ENCODE measurements at places on chromosomes 1 and 21. TPM values are rescaled to one million over a fixed set of nuclear protein-coding genes. Genes with fewer than 3 reads are reported as not detected.

The MYOM3 gene
- total RNA-seq, result not detected

DNA sequence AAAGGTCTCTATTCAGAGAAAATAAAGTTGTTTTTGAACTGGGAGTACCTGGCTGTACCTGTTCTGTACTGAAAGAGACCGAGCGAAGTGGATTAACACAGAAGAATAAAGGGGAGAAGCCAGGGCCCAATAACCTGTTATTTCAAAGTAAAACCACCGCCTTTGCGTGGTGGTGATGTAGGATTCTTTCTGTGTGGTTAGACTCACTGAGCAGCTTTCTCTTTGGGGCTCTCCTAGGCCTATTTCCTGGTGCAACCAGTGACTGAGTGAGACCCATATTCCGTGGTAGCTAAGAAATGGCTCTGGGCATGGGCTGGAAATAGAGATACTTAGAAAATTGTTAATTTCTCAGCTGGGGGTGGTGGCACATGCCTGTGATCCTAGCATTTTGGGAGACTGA, 99.9 kb downstream of the XCL2 start:
- DNase-seq, result no peak

The FMO4 gene
- total RNA-seq, result 0.79 TPM

GRCh38 chr1:17259233-17259873, 10.5 kb downstream of the PADI3 start:
- DNase-seq, result no peak

DNA sequence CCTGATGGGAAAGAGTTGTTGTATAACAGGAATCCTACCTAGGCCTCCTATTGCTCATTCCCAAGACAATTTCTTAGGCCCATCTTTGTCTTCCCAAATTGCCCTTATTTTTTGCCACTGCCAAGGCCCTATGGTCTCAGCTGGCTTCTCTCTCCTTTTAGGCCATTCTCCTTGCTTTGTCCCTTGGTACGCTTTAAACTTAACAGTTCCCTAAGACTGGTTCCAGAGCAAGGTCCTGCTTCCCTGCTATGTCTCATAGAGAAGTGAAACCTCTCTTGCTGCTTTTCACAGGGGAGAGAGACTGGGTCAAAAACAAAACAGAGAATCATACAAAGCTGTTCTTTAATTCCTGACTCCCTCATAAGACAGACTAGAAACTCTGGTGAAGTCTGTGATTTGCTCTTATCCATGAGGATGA, 77.1 kb downstream of the XCL2 start:
- DNase-seq, result no peak

The ADARB1 gene
- 15.3 TPM for total RNA-seq

GRCh38 chr21:37060296-37060695, 12.6 kb downstream of the PIGP start:
- peak; percentile 12 for DNase-seq

GRCh38 chr1:172900376-172900997, 150.3 kb downstream of the TNFSF18 start:
- DNase-seq, result no peak

The AURKAIP1 gene
- total RNA-seq, result 83.2 TPM

The NUP210L gene
- under 0.01 TPM for total RNA-seq

GRCh38 chr21:26461500-26461899, 111.6 kb downstream of the CYYR1 start:
- DNase-seq, result no peak

- DNase-seq, result peak; percentile 88
Observed at GRCh38 chr1:8015036-8015808, 10.9 kb downstream of the ERRFI1 start.

GRCh38 chr1:212686069-212686468, 13.6 kb downstream of the BATF3 start:
- DNase-seq, result no peak

- peak; percentile 56 for DNase-seq
Observed at GRCh38 chr1:55284856-55285255, 69.7 kb upstream of the USP24 start.

- DNase-seq, result peak; percentile 80
Observed at GRCh38 chr1:1290238-1290731, 10.0 kb downstream of the SCNN1D start.

DNA sequence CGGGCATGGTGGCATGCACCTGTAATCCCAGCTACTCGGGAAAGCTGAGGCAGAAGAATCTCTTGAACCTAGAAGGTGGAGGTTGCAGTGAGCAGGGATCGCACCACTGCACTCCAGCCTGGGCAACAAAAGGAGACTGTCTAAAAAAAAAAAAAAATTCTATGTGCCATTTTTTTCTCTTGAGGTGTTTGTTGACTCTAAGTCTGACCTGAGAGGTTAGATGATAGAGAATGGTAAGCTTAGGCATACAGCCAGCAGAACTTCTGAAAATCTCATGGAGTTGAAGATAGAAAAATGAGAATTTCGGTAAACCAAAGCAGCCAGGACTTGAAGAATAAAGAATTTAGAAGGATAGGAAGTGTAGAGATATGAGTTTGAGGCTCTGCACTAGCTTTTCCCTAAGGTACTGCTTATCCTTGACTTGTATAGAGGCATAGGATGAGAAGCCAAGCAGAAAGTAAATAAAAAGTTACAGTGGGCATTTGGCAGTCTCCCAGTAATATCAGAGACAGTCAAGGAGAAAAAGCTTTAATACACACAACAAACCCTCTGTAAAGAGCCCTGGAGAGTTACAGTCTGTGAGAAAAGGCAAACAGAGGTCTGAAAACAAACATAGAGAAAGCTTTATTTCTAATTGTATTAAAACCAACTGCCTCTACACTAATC, 24.3 kb downstream of the F13B start:
- no peak for DNase-seq

DNA sequence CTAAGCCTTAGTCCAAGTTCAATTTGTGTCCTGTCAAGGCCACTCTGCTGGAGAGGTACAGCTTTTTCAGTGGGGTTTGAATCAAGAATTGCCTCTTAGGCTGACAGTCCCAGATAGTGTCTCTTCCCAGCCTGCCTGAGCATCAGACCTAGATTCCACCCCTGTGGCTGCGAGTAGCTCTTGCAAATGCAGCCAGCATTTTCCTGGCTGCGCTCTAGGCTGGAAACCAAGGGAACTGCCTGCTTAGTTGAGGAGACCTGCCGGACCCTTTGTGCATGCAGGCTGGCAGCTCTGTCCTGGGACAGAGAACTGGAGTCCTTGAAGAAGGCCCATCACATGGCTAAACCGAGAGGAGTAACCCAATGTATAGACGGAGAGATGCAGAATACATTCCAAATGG, 293.7 kb downstream of the PCP4 start:
- no peak for DNase-seq

The CD53 gene
- total RNA-seq, result not detected

DNA sequence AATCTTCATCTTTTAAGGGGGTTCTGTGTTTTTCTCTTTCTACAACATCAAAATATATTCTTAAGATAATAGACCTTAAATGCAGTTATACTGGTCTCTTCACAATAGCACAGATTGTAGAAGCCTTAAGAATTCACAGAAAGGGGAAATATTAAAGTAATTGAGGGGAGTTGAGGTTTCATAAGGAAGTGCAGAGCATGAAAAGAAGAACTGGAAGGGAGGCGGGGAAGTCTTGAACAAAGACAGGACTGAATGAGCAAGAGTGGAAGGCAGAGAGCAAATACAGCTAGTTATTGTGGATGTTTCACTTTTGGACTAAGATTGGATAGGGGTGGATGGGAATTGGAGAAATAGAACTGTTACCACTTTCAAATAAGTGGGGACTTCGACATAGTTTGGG, 67.7 kb downstream of the PTGER3 start:
- DNase-seq, result no peak

DNA sequence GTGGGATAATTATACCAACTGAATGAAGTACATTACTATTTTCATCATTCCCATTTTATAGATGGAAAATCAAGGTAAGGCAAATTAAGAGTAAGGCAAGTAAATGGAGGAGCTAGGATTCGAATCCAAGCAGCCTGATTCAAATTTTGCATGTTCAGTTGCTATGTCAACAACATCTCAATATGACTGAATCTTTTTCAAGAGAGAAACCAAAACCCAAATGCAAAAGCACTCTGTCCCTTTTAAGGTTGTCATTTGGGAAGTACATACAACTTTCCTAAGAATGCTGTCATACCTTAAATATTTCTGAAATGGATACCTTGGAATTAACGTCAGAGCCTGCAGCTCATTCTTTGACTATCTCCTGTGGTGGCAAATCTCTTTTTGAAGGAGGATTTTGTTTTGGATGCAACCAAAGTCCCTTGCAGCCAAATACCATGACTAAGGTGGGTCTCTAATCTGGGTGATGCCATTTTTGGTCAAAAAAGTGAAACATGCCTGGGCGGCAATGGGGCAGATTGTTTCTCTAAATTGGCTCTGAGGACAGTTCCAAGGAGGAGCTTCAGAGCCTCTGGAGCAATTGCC, 25.4 kb downstream of the ADAMTS1 start:
- DNase-seq, result no peak

All from lung microvascular endothelial cell (primary cell).